ENCODE measurements at places on chromosomes 11 and 22.

DNA sequence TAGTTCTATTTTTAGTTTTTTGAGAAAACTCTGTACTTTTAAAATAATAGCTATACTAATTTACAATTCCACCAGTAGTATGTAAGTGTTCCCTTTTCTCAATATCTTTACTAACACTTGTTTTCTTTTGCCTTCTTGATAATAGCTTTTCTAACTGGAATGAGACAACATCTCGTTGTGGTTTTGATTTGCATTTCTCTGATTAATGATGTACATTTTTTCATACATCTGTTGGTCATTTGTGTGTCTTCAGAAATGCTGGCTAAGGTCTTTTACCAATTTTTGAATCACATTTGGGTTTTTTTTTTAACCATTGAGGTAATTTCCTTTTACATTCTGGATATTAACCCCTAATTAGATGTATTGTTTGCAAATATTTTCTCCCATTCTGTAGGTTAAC lies 258.9 kb downstream of the DYNC2H1 start:
- DNase-seq = no peak

GRCh38 chr22:47623066-47623762 lies 860.8 kb downstream of the TBC1D22A start:
- DNase-seq = no peak

DNA sequence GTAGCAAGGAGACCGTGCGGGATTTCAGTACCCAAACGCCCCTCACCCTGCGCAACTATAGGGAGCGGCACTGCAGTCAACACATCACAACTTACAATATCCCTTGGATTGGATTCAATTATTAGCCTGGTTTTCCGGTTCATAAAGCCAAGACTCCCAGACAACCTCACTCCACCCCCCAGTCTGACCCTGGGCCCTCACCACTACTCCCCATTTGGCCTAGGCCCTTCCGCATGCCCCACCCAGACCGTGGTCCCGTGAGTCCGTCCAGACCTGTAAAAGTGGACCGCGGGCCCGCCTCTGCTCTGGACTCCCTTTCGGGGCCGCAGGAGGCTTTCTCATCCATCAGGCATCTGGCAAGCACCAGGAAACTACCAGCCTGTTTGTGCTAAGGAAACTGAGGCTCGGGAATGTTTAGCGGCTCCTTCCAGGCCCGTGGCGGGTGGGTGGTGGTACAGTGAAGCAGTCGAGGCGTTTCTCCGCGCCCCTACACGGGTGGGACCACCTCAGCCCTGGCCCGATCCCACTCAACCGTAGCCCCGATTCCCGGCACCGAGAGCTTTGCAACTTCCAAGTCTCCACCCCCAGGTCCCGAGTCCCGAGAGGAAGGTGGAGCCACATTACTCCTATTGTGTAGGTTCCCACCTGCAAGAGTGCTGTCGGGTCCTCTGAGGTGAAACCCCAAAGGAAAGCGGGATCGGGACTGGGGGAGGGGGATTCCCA lies 679 bp upstream of the DPP3 start:
- DNase-seq = peak; percentile 60

DNA sequence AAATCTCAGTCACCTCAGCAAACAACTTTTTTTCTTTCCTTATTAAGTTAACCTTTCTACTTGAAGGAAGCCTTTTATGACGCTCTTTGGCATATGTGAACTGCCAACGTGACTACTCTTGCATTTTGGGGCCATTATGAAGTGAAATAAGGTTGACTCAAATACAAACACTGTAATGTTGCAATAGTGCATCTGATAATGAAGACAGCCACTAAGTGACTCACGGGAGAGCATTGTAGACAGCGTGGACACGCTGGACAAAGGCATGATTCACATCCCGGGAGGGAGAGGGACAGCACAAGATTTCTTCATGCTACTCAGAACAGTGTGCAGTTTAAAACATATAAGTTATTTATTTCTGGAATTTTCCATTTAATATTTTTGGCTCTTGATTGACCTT lies 560.8 kb downstream of the ETS1 start:
- DNase-seq = peak; percentile 92

DNA sequence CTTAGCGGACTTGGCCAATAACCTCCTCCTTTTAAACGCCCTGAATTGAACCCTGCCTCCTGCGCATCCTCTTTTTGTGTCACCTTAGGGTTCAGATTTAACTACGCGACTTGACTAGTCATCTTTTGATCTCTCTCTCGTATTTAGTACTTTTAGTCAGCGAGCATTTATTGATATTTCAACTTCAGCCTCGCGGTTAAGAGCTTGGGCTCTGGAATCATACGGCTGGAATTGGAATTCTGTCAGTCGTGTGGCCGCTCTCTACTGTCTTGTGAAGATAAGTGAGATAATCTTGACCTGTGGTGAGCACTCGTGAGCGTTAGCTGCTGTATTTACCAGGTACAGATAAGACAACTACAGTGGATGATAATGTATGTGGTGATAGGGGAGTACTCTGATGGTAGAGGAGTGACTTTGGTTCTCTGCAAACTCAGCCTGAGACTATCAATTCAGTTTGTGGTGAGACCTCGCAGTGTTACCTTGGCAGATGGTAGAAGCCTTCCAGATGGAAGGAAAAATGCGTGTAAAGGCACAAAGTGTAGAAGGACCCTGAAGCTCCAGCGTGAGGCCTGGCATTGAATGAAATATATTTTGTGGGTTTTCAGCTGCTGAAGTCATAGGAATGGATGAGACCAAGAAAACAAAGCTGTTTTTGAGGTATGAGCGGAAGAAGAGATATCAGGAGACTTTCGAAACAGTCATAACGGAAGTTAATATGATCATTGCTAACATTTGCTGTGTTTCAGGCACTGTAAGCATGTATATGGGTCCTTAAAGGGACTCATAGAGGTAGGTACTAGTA lies 682 bp downstream of the ATM start:
- no peak for DNase-seq

- no peak for DNase-seq
These were observed 47.0 kb upstream of the GALNT18 start for GRCh38 chr11:11668781-11669180.

- no peak for DNase-seq
These were observed 2237.9 kb upstream of the RAG2 start for GRCh38 chr11:38835966-38836365.

DNA sequence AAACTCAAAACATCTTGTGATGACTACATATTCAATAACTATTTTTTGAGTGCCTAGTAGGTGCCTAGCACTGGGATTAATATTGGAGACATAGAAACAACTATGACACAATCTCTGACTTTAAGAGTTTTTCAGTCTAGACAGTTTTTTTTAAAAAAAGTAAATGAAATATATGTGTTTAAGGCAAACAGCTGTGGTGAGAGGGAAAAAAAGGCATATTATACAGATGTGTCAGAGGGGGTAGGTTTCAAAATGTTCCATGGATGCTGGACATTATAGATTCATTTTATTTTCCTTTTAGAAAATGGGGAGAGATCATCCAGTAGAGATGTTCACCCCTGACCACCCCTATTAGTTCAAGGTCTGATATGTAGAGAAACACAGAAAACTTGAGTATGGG lies 90.8 kb downstream of the LUZP2 start:
- DNase-seq = no peak

- no peak for DNase-seq
These were observed 5.6 kb downstream of the SLC35C1 start for GRCh38 chr11:45810431-45811108.

DNA sequence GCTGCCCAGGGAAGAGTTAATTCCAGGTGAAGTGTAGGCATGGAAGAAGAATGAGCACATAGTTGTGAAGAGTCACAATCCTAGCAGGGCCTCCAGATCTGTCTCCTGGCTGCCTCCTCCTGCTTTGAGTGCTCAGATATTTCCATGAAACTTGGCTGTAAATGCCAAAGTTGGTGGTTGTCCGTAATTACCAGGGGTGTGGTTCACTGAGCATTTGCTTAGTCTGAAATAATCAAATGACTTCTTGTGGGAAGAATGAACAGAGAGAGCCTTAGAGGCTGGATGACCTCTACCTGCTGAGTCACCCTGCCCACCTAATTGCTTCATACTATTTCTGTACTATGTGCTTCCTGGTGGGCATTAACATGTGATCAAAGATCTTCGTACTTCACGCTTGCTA lies 50.9 kb downstream of the APIP start:
- no peak for DNase-seq

GRCh38 chr11:69962152-69962551 lies 116.0 kb upstream of the ANO1 start:
- DNase-seq = no peak

DNA sequence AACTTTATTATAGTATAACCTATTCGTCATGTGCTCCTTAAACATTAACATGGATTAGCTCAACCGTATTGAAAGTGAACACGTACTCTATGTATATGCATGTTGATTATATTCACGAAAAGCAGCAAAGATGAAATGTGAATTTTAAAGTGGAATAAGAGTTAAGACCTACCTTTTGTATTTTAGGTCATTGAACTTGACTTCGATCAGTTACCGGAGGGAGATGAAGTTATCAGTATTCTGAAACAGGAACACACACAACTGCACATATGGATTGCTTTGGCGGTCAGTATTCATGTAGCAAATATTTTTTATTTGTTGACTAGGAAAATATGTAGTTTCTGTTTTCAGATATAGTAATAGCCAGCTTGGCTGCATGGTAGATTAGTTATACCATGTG lies 1.4 kb downstream of the CTR9 start:
- no peak for DNase-seq

DNA sequence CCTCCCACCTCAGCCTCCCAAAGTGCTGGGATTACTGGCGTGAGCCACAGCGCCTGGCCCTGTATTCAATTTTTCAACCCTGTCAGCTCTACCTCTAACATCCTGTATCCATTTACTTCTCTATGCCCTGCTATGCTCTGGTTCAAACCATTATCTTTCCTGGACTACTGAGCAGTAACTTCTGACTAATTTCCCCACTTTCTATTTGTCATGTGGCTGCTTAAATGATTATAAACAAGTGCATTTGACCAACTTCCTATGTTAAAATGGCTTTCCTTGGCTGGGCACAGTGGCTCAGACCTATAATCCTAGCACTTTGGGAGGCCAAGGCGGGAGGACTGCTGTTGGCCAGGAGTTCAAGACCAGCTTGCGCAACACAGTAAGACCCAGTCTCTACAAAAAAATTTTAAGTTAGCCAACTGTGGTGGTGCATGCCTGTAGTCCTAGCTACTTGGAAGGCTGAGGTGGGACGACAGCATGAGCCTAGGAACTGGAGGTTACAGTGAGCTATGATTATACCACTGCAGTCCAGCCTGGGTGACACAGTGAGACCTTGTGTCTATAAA lies 2.1 kb downstream of the MED19 start:
- no peak for DNase-seq

GRCh38 chr11:16028419-16028818 lies 327.9 kb downstream of the SOX6 start:
- DNase-seq = no peak

DNA sequence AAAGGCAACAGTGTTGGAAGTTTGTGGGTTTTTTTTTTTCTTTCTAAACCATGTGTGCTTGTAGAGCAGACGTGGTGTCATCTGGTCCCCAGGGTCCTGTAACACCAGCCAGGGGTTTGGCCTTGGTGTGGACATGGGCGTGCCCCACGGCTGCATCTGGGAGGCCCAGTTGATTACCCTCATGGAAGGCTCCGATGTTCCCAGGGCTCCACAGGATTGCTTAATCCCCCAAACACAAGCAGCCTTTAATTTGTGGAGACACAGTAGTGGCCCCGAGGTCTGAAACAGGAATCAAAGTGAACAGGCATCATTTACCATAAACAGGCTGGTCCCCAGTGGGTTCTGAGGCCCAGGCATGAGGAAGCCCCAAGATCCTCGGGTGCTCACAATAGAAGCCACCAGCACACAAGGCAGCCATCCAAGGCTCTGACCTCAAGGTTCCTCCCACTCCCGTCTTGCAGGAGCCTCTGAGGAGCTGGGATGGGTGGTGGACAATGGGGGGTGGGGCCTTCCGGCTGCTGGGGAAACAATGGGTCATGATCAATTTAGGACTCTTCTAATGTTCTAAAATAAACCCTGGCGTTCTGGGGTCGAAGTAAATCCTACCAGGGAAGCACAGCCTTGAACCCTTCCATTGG lies 115.0 kb upstream of the CD82 start:
- DNase-seq = no peak

DNA sequence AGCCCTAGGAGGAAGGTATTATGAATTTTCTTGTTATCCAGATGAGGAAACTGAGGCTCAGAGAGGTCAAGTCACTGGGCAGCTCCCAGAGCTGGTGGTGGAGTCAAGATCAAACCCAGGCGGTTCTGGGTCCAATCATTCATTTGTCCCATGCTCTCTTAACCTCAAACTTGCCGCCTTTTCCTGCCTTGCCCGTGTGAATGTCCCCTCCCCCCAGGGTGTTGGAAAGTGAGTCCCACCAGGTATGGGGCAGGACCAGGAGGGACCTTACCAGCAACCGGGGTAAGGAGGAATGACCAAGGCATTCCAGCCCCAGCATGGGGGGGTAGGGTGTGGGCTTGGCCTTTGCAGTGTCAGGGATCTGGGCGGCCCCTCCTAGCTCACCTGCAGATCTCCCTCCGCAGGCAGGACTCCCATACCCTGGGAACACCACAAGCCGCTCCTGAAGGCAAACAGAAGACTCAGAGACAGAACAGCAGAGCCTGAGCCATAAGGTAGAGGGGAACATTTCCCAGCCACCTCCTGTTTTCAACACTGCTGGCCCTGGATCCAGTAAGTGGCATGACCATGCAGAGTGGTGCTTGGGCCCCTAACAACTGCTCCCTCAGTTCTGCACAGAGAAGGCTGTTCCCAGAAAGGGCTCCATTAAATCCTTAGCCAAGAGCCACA lies 41.2 kb upstream of the SYT7 start:
- no peak for DNase-seq

- DNase-seq = no peak
These were observed 24.7 kb downstream of the EXT2 start for GRCh38 chr11:44120169-44120568.

GRCh38 chr11:120025606-120026335 lies 112.1 kb downstream of the TRIM29 start:
- DNase-seq = no peak

GRCh38 chr11:128776424-128777284 lies 82.8 kb downstream of the FLI1 start:
- DNase-seq = no peak

GRCh38 chr11:59273373-59273841 lies 60.7 kb upstream of the MPEG1 start:
- DNase-seq = no peak

DNA sequence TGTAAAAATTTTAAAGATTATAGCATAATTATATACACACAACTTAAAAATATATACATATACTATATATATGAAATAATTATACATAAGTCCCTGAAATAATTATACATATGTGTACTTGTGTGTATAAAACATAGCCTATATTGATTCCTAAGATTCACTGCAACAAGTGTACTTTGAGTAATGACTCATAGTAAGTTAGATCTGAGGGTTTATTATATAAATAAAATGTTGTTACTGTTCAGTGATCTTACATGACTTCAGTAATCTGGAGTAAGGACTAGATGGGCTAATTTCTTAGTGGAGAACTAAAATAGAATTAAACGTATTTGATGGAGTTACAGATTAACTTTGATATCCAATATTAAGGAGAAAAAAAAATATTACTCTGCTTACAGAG lies 350.5 kb downstream of the CNTN5 start:
- DNase-seq = no peak

- DNase-seq = no peak
These were observed 1.6 kb upstream of the LGALS2 start for GRCh38 chr22:37581504-37581903.

Data from amniotic stem cell (primary cell).